ENCODE measurements at places on chromosomes 3 and 15.

- no peak for DNase-seq
Observed at GRCh38 chr3:42975456-42975855, 3.7 kb upstream of the GASK1A start.

- DNase-seq = no peak
Observed at GRCh38 chr15:65412556-65412955, 10.2 kb downstream of the IGDCC4 start.

- DNase-seq = no peak
Observed at GRCh38 chr15:66132251-66132816, 121.2 kb downstream of the MEGF11 start.

DNA sequence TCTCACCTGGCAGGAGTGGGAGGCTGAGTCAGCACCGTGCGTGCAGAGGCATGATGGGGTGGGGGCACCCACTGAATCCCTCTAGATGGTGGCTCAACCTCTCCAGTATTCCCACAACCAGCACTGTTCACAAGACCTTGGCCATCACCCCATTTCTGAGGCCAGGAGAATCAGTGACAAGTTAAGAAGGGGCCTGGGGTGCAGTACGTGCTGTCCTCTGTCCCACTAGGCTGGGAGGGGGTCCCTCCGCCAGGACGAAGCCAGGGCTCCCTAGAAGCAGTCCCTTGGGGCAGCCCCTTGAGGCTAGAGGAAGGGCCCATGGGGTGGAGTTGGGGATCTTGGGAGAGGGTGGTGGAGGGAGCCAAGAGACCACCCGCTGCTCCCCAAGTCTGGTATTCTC lies 4.8 kb downstream of the MYL3 start:
- no peak for DNase-seq

GRCh38 chr15:98774756-98775497 lies 126.6 kb downstream of the IGF1R start:
- DNase-seq = no peak

DNA sequence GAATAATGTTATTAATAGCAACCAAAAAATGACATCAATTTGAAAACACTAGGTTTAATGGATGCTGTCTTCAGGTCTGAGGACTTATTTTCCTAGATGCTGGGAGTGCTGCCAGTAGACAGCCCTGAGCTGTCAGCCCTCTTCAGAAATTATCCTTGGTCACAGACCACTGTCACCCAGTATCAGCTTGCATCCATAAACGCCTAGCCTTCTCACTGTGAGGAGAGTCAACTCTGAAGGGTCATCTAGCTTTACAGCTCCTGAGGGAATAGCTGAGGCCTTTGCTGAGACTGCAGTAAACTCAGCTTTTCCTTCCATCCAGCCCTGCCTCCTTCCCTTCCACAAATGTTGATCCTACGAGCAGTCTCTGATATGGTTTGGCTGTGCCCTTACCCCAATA lies 19.4 kb upstream of the MNS1 start:
- DNase-seq = no peak

DNA sequence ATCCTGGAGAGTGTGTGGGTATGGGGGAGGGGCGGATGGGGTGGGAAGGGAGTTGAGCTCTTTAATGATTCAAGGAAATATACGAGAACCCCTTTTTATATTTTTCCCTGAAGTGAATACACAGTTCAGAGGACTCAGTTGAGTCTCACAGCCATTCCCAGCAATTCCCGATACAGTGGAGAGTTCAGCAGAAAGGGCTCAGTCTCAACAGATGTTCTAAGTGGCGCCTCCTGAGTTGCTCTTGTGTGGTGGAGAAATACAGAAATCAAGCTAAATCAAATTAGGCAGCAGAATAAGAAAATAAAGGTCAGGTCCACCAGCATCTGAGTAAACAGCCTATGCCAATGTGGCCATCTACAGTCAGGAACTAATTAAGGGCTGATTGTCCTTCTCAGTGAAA lies 372.1 kb downstream of the NR2F2 start:
- no peak for DNase-seq

GRCh38 chr15:58423205-58423604 lies 8.6 kb upstream of the LIPC start:
- no peak for DNase-seq
